GM10248 (cell line): ENCODE measurements at places on chromosomes 3 and 15.

DNA sequence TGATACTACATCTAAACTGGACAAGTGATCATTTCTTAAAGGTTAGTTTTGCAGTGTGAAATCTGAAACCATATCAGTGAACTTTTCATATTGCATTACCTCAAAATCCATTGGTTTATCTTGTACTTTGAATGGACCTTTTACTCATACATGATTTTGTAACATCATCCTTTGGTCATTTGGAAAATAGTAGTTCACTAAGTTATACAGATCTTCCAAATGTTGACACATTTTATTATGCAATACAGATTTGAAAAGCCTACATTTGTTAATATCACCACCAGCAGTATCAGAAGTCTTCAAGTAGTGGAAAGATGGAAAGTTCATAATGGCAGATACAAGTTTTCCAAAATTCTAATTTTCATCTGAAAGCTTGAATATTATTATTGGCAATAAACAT lies 64.0 kb upstream of the CDV3 start:
- no peak for DNase-seq

GRCh38 chr15:70190965-70191364 lies 93.2 kb upstream of the TLE3 start:
- no peak for DNase-seq

- DNase-seq, result no peak
Measured at GRCh38 chr3:80643421-80643820, 875.6 kb upstream of the ROBO1 start.

GRCh38 chr15:69388260-69388705 lies 25.9 kb upstream of the KIF23 start:
- DNase-seq, result no peak

GRCh38 chr15:38997841-38998240 lies 433.2 kb upstream of the RASGRP1 start:
- DNase-seq, result no peak

- DNase-seq, result no peak
Measured at GRCh38 chr3:154228561-154229216, 95.6 kb downstream of the DHX36 start.

- no peak for DNase-seq
Measured at GRCh38 chr3:30343861-30344260, 262.5 kb upstream of the TGFBR2 start.

DNA sequence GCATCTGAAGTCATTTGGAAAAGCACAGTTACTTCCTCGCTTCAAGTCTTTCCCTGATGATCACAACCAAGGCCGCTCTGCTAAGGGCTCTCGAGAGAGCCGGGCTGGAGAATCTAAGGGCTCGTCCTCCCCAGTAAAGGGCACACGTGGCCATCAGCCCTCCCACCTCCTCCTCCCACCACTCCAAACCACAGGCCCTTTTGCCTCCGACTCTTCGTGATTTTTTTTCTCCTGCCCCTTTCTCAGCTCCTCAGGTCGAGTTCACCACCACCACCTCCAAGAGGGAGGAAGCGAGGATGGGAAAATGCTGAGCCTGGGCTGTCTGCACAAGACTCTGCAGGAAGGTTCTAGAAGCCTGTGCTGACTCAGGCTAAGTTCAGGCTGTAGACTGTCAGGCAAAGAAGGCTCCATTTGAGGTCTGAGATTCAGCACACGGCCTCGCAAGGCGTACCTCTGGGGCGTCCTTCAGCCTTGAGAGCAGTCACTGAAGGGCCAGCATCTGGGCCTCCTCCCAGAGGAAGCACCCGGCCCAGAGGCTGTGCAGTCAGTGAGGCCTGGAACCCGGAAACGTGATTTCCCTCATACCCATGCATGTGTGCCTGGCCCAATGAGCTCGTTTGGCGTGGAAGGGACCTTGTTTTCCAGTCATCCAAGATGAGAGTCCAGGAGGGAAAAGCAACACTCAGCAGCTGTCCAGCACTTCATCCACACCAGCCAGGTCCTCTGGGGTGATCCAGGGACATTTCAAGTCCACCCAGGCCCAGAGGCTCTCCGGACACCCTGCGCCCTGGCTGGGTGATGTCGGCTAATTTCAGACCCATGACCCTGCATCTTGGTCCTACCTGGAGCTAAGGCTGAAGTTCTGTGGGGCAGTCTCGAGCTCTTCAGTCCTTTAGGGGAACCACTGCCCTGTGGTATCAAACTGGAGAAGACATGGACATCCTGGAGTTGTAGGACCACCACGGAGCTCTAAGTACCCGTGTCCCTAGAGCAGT lies 196.8 kb downstream of the XXYLT1 start:
- no peak for DNase-seq

- no peak for DNase-seq
Measured at GRCh38 chr3:157237886-157238285, 77.9 kb upstream of the CCNL1 start.

DNA sequence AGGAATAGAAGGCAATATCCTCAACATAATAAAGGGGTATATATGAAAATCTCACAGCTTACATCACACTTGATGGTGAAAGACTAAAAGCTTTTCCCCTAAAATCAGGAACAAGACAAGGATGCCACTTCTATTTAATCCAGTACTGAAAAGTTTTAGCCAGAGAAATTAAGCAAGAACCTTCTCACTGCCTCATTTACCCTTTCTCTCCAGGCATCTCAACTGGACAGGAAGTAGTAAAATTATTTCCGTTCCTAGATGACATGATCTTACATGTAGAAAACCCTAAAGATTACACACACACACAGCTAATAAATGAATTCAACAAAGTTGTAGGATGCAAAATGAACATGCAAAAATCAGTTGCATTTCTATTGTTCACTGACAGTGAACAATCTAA lies 11.2 kb downstream of the SCAP start:
- no peak for DNase-seq

DNA sequence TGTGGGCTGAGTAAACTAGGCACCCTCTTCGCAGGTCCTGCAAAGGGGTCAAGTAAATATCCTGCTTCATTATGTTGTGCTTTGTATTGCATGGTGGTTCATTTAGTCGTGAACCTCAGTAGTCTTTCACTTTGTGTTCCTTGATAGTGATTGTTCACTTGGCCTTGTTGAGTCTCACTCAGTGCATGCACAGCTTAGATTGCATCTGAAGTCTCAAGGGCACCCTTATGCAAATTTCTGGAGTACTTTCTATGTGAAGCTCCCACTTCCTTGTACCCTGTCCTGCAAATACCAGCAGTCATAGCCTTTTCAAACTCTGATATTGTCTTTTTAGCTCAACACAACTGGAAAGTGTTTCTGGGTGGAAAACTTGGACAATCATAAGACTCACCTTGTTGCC lies 519.2 kb downstream of the NAALADL2 start:
- DNase-seq, result no peak

- DNase-seq, result no peak
Measured at GRCh38 chr15:45906230-45906629, 271.4 kb downstream of the SQOR start.

DNA sequence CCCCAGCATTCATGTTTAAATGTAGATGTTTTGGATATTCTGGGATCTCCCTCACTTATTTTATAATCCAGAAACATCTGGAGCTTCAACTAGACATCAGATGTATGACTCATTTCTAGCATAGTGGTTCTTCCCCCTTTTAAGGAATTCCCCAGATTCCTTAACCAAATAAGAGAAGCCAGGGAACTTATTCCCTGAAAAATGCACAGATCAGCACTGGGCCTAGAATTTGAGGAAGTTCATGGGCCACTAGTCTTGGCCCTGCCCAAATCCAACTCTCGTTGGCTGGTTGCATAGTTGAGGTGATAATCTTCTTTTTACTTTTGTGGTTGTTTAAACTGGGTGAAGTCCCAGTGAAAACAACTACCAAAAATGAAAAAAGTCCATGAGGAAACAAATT lies 20.4 kb downstream of the RARRES1 start:
- DNase-seq, result no peak

- DNase-seq, result no peak
Measured at GRCh38 chr15:66138096-66138783, 115.3 kb downstream of the MEGF11 start.

GRCh38 chr3:42746455-42747450 lies 26.3 kb downstream of the CCDC13 start:
- DNase-seq, result no peak

DNA sequence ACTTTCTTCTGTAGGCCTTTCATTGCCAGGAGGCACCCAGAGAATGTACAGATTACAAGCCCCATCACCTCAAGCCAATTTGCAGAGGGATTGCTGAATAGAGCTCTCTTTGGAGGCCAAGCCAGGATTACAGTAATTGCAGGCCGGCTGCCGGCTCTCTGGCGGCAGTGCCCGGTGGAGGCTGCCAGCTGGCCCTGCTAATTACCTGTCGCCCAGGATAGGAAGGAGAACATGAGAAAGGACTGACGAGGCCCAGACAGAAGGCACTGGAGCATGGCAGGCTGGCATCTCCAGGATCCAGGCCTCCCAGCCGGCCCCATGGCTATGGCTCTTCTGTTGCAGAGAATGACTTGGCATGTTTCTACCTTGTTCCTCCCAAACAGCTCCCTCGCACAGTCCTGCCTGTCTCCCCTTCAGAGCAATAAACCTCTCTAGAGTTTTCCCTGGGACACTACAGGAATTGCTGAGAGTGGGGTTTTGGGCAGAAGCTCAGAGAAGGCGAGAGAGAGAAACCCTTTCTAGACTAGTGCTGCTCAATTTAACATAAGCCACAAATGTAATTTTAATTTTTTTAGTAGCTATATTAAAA lies 273.6 kb upstream of the PROK2 start:
- DNase-seq, result no peak

DNA sequence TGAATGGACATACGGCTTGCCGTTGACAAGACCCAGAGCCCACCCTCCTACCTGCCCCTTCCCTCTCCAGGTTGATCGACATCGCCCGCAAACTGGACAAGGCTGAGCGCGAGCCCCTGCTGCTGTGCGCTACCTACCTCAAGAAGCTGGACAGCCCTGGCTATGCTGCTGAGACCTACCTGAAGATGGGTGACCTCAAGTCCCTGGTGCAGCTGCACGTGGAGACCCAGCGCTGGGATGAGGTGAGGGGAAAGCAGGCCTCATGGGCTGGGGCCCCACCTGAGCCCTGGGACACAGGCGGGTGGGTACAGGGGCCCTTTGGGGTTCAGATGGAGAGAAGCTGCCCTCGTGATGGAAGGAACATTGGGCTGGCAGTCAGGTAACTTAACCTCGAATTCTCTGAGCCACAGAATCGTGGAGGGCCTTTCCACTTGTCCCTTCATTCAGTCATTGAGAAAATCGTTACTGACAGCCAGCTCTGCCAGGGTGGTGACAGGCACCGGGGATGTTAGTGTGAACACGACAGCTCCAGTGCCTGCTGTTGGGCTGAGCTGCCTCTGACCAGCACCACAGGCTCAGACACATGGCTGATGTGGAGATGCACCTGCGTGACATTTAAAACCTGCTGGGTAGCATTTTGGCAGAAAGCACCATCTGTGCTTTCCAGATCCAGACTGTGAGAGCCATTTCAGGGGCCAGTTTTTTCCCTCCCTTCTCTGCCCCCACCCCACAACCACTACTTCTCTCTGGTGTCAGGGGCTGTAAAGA lies 25.6 kb upstream of the RHO start:
- no peak for DNase-seq

DNA sequence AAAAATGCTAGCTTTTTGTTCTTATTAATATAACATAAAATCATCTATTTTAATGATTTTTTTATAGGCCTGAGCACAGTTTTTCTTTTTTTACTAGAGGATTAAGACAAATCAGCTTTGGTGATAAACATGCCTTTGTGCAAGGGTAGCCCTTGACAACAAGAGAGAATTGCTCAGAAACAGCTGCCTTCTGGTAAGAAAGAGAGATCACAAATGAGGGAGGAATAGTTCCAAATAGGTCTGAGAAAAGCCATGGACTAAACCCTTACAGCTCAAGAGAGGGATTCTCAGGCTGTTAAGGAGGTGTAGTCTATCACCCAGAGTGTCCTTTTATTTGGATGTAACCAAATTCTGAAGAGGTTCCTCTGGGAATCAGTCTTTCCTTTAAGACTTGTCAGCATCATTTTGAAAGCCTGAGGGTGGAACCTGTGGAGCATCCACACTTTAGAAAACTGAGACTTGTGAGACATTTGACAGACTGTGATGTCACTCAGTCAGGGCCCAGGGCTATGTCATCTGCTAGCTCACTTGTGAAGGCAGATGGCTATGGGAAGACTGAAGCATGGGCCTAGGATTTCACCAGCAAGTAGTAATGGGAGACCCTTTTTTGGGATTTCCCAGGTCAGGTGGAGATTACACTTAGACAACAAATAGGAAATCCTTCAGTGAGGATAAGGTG lies 102.9 kb upstream of the KCNAB1 start:
- no peak for DNase-seq

GRCh38 chr15:58551084-58551763 lies 119.4 kb downstream of the LIPC start:
- no peak for DNase-seq

- DNase-seq, result no peak
Measured at GRCh38 chr15:77720655-77721054, 87.9 kb upstream of the LINGO1 start.

DNA sequence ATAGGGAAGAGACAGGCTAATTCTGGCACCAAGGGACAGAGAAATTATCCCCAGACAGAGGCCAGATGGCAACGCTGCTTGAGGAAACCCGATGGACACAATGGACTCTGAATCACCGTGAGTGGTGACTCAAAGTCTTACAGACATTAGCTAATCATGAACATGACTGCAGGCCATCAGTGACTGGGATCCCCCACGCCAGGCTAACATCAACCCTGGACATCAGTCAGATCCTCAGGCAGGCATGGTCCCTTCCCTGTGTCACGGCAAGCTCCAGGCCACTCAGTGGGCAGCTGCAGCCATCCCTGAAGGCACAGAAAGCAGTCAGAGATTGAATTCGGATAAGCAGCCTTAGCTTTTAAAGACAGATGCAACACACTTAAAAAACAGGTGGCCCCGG lies 23.8 kb upstream of the OXTR start:
- DNase-seq, result no peak

DNA sequence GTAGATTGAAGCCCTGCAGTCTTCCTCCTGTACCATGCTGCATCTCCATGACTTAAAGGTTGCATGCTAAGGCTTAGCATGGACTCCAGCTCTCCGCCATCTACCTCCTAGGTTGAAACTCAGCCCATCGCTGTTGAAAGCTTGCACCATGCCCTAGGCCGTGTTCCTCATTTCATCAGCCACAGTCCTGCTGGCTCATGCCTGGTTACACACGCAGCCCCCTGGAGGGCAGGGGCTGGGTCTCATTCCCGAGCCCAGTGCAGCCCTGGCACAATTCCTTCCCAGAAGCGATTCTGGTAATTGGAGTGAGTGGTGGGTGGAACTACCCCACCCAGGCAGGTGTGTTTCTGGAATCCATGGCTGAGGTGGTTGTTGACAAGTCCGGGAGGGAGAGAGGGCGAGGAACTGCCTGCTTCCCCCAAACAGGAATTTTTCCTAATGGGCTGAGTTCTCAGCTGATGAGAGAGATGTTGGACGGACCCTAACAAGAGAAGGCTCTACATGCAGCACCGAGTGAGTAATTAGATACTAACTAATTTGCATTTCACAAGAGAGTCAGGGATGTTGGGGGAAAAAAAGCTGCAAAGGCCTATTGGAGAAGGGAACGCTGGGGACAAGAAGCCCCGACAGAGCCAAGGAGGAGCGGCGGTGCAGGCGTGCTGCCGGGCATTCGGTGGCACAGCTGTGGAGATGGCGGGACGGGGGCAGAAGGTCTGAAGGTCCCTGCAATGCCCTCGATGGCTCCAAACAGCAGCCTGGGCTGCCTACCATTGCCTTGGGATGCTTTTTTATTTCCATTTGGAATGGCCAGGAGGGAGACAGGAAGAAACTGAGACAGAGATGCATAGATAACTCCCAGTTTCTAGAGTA lies 92.3 kb upstream of the TLE3 start:
- DNase-seq, result no peak

- no peak for DNase-seq
Measured at GRCh38 chr15:33964665-33965040, 3.6 kb upstream of the CHRM5 start.

GRCh38 chr15:69718916-69719315 lies 266.3 kb downstream of the RPLP1 start:
- no peak for DNase-seq
